ENCODE measurements at places on chromosomes 12 and 14.

GRCh38 chr12:49553512-49554088 is 14.3 kb downstream of the MCRS1 start:
- no peak for DNase-seq

- DNase-seq: no peak
Observed at GRCh38 chr14:68358500-68358899, 434.4 kb downstream of the ZFP36L1 start.

- no peak for DNase-seq
Observed at GRCh38 chr12:124254126-124254525, 40.8 kb upstream of the RFLNA start.

DNA sequence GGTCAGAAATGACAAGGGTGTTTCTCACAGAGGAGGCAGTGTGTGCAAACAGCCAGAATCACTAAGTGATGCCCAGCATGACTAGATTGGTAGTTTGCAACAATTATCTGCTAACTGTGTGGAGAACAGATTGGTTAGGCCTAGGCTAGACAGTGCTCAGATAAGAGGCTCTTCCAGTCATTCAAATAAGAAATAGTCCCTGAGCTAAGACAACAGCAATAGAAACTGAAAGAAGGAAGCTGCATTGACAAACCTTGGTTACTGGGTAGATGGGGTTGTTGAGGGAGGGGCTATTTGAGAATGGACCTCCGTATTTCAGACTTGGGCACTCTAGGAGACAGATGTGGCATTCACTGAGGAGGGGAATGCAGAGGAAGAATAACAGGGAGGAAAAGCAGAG is 255.0 kb upstream of the NPAS3 start:
- DNase-seq: no peak

DNA sequence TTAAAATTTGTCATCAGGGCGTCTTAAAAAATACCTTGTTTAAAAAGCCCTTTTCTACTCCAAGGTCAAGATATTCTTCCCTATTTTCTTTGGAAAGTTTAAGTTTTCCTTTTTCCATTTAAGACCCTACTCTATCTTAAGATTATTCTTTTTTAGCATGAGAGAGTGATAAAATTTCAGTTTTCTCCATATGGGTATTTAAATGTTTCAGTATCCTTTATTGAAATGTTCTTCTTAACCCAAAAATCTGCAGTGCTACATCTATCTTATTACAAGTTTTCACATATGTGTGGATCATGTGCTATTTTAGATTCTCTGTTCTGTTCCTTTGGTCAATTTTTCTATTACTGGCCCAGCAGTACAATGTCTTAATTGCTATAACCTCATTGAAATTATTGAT is 202.2 kb downstream of the TTC6 start:
- no peak for DNase-seq

- DNase-seq: no peak
Observed at GRCh38 chr14:71187633-71188356, 280.5 kb downstream of the PCNX1 start.

DNA sequence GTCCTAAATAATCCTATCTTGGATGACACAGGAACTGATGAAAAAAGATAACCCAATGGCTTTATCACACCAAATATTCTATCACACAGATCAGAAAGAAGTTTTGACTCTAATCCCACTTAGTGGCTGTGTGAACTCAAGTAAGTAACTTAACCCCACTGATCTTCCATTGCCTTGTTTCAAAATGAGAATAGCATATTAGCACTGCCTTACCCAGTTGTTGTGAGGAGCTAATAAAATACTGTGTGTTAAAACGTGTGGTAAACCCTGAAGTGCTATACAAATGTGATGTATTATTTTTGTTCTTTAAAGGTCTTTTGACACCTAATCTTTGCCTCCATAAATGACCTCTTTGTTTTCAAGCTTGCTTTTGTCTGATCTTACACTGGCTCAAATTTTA is 60.9 kb upstream of the ARID2 start:
- DNase-seq: no peak

- no peak for DNase-seq
Observed at GRCh38 chr14:105070760-105071137, 5.5 kb upstream of the GPR132 start.

- DNase-seq: no peak
Observed at GRCh38 chr14:74763803-74764531, 851 bp downstream of the YLPM1 start.

- DNase-seq: no peak
Observed at GRCh38 chr14:91369628-91370445, 47.8 kb downstream of the CCDC88C start.

- no peak for DNase-seq
Observed at GRCh38 chr12:30191696-30192455, 408.1 kb upstream of the TMTC1 start.

- DNase-seq: no peak
Observed at GRCh38 chr12:15984097-15984800, 73.1 kb downstream of the DERA start.

DNA sequence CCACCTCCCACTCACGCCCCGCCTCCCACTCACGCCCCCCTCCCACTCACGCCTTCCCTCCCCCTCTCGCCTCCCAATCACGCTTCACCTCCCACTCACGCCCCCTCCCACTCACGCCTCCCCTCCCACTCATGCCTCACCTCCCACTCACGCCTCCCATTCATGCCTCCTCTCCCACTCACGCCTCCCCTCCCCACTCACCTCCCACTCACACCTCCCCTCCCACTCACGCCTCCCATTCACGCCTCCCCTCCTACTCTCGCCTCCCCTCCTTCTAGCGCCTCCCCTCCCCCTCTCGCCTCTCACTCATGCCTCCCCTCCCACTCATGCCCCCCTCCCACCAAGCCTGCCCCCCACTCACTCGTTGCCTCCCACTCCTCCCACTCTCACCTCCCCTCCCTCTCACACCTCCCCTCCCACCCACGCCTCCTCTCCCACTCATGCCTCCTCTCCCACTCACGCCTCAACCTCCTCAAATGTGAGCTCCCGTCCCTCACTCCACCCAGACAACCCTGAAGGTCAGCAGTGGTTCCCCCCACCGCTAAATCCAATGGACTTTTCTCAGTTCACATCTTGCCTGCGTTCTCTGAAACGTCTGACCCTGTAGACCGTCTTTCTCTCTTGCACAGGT is 39.8 kb downstream of the TMEM63C start:
- DNase-seq: no peak

- DNase-seq: no peak
Observed at GRCh38 chr12:124804011-124804621, 59.5 kb downstream of the SCARB1 start.

DNA sequence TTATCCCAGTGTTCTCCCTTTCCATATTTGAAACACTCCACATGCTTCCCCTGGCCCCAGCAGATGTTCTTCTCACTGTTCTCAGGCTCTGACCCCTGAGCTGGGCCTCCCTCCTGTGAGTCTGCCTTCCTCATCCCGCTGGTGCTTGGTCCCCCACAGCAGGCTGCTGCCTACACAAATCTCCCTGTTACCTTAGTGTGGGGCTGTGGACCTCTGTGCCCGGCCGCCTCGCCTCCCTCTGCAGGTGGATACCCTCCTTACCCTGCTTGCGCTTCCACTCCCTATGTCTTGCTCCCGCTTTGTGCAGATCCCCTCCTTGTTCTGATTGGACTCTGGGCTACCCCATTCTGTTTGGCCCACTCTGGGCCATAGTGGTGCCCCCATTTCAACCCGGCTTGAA is 6.9 kb downstream of the DERA start:
- DNase-seq: no peak

GRCh38 chr14:53683229-53683628 is 273.4 kb downstream of the BMP4 start:
- DNase-seq: no peak

DNA sequence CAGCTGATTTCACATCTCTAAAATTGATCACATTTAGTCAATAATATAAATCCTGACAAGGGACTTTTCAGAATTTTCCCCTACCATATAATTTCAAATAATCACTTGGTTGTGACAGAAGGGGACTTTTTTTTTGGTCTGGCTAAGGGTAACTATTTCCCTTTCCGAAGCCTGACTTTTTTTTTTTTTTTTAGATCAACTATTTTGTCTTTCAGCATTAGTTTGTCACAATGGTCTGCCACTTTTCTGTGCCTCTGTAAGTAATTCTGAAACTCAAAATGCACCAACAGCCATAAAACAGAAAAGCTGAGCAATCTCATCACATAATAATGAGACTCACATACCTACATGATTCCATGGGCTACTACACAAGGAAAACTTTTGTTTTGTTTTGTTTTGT is 266.4 kb downstream of the SSPN start:
- no peak for DNase-seq

DNA sequence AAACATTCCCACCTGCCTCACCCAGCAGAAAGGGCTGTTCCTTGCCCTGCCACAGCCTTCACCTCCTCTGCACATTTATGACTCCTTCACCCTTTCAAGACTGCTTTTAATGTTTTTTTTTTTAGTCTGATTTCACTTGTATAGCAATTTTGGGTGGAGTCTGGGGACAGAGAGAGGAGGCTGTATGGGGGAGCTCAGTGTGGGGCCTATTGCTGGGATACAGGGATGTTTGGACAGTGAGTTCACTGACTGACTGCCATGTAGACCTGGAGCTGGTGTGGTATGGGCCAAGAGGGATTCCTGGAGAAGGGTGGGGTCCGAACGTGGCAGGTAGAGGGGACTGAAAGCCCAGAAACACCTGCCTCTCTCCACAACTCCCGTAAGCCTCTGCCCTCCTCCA is 1.9 kb upstream of the KRT85 start:
- no peak for DNase-seq

DNA sequence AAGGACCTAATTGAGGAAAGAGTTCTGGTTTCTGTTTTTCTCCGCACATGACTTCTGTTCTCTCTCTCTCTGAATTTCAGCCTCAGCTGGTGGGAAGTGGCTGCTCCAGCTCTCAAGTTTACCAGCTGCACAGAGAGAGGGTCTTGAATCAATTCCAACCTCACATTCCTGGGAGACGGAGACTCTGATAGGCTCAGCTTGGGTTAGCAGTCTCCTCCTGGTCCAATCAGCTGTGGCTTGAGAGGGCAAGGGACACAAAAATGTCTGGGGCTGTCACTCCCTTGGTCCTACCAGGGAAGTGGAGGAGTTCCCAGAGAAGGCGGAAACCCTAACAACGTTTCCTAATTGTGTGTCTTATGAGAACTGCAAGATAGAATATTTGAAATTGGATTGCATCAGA is 7.0 kb downstream of the CCDC63 start:
- DNase-seq: no peak

DNA sequence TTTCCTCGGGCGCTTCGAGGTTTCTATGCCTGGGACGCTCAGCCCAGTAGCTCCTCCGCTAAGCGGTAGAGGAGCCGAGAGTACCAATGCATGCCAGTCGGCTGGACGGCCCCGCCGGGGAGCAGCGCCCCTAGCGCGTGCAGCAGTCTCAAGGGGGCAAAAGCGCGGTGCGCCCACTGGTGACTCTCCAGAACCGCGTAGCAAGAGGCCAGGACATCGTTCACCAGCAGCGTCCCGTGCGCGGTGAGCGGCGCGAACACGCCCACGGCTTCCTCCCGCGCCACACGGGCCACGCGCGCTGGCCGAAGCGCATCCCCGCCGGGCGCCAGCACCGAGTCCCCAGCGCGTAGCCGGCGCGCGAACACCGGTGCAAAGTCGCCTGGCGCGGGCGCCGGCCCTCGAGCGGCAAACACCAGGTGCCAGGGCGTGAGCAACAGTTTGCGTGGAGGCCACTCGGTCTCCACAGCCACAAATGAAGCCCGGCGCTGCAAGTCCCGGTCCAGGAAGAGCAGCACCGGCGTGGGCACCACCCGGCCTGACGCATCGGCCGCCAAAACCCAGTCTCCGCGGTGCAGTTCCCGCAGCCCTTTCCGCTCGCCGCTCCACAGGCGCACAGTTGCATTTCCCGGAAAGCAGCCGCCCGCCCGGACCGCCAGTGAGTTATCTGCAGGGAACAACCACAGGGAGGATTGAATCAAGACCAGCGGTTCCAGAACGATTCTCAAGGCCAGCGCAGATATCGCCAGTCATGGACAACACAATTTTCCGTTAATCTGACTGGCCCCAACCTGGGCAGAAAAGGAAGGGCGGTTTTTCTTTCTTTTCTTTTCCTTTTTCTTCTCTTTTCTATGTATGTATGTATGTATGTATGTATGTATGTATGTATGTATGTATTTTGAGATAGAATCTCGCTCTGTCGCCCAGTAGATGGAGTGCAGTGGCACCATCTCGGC is 4.5 kb downstream of the DHH start:
- DNase-seq: peak; percentile 34

GRCh38 chr12:3646561-3647241 is 106.2 kb downstream of the CRACR2A start:
- no peak for DNase-seq

DNA sequence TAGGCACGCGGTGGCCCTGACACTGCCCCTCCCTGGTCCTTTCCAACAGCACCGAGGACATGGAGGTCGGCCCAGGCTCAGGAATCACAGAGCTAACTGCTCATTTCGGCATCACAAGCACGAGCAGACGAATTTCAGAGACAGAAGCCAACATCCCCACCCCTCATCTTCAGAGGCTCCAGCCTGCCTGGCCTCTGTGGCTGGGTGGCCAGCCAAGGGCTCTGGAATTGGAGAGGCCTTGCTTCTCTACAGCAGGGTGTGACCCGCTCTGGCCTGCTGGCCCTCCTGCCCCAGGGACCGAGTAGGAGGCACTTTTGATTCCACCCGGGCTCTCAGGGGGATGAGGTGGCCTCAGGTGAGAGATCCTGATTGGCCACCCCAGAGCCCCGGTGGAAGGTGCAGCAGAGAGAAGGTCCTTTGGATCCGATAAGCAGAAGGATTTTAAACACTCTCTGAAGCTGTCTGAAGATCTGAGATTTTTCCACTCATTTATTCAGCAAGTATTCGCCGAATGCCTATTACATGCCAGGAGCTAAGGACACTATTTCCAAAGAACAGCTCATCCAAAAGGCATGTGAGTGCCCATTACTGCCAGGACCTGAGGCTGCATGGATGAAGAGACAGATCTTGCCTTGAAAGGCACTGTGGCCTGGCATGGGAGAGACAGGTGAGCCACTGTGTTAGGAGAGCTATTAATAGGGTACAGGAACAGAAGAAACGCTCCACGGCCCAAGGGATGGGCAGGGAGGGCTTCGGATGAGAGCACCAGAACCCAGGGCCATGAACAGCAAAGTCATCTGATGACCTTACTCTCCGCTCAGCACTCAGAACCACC is 10.2 kb downstream of the BAG5 start:
- no peak for DNase-seq

DNA sequence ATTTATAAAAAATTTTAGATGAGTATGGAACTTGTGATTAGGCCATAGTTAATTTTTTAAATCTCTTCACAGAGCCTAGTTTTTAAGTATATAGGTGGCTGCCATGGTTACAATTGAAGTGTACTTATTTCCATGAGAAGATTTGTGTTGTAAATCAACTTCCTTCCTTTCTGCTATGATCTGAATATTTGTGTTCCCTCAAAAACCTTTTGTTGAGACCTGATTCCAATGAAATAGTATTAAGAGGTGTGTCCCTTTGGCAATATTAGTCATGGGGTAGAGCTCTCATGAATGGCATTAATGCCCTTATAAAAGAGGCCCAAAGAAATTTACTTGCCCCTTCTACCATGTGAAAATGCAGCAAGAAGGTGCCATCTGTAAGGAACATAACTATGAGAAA is 28.8 kb downstream of the ETNK1 start:
- no peak for DNase-seq

DNA sequence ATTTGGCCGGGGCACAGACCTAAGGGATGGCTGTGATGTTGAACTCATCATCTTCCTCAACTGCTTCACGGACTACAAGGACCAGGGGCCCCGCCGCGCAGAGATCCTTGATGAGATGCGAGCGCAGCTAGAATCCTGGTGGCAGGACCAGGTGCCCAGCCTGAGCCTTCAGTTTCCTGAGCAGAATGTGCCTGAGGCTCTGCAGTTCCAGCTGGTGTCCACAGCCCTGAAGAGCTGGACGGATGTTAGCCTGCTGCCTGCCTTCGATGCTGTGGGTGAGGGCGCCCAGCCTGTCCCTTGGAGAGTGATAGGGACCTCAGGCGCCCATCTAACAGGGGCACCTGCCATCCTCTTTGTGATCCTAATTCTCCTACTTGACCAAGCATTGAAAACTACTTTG is 12.4 kb downstream of the OAS3 start:
- DNase-seq: no peak
